GM12864 (cell line): ENCODE measurements at places on chromosomes 3 and 15.

DNA sequence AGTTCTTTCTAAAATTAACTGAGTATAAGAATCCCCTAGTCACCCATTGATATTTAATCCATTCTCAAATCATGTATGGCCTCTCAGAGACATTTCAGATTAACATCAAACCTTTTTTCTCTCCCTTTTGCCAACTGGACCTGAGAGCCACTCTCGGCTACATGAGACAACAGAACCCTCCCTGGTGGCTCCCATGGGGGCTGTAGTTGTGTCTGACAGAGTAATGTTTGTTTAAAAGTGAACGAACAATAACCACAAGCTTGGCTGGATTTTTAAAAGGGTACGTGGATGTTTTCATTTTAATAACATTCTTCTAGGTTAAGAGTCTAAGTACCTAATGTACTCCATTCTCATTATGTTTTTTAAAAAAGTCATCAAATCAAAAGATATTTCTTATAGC, 37.1 kb downstream of the P3H2 start:
- DNase-seq = no peak

- DNase-seq = no peak
Measured at GRCh38 chr15:31551323-31551722, 224.7 kb downstream of the KLF13 start.

DNA sequence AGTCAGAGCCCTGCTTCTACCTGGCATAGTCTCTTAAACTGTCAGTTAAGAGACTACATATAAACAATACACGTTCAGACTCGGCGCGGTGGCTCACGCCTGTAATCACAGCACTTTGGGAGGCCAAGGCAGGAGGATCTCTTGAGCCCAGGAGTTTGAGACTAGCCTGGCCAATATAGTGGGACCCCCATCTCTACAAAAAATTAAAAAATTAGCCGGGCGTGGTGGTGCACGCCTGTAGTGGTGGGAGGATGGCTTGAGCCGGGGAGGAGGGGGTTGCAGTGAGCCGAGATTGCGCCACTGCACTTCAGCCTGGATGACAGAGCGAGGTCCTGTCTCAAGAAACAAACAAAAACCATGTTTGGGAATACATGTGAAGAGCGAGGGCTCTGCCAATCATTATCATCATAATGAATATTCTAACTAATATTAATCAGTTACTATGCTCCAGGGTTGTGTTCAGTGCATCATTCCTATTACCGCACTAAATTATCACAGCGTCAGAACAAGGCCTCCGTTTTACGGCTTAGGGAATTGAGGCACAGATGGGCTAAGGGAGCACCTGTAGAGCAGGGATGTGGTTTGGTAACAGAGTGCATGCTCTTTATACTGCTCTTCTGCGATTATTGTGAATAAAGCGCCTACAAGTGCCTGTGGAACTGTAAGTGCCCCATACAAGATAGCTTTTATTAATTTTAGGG, 844 bp upstream of the UQCC5 start:
- DNase-seq = no peak

DNA sequence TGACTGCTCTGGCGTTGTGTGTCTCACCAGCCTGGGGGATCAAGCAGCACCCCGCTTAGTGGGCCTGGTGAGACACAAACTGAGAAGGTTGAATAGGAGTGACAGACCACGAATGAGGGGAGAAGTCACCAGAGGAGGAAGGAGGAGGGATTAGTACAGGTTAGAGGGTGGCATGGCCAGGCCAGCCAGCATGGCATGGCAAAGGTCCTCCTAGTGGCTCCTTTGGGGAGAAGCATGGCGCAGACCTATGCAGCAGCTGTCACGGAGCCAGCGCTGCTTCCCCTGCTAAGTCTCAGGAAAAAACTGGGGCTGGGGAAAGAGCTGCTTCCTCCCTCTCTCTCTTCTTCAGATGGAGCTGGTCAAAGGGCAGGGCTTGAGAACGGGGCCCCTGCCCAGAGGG, 48.6 kb downstream of the ZDHHC3 start:
- DNase-seq = no peak

DNA sequence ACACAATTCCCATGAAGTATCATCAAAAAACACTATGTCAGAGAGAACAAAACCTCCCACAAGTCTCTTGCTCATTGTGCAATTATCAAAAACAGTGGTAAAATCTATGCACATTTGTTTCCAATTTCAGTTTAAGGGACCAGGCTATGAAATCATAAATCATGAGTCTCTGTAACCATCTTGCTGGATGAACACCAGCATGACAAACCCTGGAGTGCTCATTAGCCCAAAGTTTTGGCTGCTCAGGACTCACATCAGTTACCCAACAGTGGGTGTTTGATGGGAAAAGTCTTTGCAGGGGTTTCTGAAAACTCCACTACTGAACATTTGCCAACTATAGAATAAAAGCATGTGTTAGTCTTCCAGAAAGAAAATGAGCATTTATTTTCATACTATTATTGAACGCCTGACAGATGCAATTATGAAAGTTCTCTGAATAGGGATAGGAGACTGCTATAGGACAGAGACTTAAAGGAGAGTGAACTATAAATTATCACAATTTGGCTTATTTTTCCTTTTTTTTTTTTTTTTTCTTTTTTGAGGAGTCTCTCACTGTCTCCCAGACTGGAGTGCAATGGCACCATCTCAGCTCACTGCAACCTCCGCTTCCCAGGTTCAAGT, 240.8 kb upstream of the KCNMB2 start:
- DNase-seq = no peak

DNA sequence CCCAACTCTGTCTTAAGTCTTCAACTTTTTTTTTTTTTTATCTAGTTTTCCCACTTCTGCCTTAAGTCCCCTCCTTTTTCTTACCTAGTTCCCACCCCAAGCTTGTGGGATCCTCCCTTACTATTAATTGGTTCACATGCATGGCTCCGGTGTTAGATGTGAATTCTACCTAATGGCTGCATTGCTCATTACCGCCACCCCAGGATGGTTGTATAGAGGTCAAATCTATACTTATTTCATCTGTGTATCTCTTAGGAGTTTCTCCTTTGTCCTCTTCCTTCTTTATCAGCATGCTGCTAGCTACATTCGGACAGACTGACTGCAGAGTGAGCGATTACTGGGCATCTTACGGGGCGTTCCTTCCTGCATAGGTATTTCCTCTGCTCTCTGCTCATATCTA, 605.7 kb upstream of the GRM7 start:
- DNase-seq = no peak

- DNase-seq = no peak
Measured at GRCh38 chr15:75456710-75457109, 5.2 kb upstream of the SIN3A start.

DNA sequence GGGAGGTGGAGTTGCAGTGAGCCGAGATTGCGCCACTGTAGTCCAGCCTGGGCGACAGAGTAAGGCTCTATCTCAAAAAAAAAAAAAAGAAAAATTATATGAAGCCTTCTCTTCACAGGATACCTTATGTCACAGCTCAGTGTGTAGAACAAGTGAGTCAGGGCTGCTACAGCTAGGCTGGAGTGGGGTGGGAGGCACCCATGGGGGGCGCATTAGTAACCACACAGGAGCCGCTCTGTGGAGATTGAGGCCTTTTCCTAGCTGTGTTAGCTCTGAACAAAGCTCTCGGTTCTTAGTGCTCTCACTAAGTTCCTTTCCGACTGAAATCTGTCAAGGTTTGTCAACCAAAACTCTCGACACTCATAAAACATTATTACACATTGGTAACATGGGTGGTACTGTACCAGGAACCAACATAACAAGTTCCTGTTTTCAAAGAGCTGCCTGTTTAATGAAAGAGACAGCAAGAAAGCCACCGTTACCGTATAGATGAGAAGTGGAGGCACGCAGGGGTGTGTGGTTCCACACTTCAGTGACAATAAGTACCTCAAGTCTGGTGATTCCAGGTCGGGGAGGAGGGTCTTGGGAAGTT, 4.5 kb downstream of the LRRC31 start:
- no peak for DNase-seq

GRCh38 chr3:159825216-159825854, 163.3 kb upstream of the IL12A start:
- DNase-seq = no peak

DNA sequence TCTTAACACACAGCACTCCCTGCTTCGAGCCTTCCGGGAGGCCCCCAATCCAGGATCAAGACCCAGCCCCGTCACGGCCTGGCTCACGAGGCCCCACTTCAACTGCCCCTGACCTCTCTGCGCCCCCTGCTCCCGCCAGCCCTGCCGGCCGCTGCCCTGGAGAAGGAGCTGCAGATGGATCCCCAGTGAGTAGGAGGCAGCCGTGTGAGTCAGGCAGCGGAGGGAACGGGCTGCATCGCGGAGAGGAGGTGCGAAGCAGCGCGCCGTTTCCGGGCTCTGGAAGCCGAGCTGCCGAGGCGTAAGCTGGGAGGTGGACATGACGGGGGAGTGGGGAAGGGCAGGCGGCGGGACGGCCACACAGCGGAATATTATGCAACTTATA, 133.4 kb downstream of the TPRA1 start:
- no peak for DNase-seq

- DNase-seq = no peak
Measured at GRCh38 chr3:52086976-52087663, 30.7 kb upstream of the DUSP7 start.

DNA sequence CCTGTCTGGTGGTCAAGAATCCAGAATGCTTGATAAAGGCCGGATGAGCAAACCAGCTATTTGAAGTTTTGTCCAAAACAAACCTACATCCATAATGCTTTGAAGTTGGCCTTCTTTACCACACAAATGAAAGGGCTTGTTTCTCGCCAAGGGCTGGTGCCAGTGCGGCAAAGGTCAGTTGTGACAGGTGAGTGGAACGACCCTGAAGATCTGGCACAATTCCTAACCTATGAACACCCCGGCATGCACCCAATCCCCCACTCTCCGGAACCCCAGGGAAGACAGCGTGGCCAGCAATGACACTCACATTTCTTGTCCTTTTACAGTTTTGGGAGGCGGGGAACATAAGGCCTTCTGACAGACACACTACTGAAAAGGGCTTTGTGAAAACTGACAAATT, 90.6 kb downstream of the ATP10A start:
- no peak for DNase-seq

GRCh38 chr15:46091860-46092450, 457.1 kb downstream of the SQOR start:
- DNase-seq = no peak

- no peak for DNase-seq
Measured at GRCh38 chr3:168248383-168249204, 152.9 kb upstream of the GOLIM4 start.

GRCh38 chr15:23839893-23840474, 152.9 kb upstream of the NDN start:
- DNase-seq = no peak

DNA sequence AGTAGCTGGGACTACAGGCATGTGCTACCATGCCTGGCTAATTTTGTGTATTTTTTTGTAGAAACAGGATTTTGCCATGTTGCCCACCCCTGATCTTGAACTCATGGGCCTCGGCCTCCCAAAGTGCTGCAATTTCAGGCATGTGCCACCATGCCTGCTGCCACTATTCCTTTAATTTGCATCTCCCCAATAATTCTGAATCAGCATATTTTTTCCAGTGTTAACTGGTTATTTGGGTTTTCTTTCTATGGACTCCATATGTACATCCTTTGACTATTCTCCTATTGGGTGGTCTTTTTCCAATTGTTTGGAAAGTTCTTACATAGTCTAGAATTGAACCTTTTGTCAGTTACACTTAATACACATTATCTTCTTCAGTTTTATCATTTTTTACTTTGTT, 28.1 kb downstream of the HLTF start:
- DNase-seq = no peak

DNA sequence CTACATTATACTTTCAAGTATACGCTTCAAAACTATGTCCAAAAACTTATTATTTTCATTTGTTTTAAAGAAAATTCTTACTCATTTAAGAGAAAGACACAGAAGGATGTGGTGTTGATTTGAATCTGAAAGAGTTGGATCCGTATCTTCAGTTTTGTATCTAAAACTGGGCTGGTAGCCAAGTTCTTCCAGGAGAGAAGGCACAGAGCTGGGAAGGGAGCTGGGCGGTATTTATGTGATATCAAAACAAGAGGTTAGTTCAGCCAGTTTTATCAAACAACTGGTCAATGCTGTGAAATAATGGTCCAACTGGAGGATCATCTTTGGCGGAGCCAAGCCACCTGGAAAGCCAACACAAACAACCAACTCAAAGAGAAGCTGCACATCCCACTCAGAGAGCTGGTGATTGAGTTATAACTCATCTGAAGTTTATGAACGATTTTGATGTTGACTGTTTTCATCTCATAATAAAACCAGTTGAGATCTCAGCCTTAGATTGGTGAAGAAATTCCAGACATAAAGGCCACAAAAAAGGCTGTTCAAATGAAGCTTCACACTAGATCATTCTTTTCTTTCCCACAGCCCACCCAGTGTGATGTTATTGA, 489.6 kb upstream of the RASGRP1 start:
- DNase-seq = no peak
